Astrocyte of the spinal cord (primary cell): ENCODE measurements at places on chromosomes 5 and 9.

GRCh38 chr5:127958421-127959011 lies 125.0 kb upstream of the SLC12A2 start:
- no peak for DNase-seq

DNA sequence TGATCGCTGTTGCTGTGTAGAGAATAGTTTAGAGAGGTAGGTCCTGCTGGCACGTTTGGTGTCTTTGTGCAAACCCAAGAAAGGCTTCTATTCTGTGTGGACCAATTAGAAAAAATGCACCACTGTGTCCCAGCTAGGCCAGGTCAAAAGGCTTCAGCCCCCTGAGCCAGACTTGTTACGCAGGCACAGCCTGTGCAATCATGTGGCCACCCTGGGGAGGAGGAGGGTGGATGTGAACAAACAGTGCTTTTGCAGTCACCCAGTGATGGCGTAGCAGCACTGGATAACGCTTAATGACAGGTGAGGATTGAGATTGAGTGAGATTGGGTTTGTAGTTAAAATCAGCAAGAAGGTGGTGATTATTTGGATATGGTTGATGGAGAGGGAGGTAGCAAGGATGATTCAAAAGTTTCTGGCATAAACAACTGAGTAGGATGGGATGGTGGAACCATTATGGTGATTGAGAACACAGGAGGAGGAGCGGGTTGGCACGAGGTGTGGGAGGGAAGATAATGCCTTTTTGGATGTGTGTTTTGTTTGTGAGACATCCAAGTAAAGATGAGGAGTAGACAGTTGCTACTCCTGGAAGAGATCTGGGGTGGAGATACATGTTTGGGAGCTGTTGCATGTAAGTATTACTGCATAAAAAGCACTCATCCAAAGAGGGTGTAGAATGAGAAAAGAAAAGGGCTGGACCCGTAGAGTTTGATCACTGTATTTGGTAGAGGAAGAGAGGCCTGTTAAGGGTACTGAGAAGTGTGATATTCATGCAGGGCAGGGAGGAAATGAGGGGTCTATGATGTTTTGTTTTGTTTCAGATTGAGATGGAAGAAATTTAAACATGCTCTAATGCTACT lies 6.7 kb downstream of the GCNT1 start:
- DNase-seq = no peak

GRCh38 chr5:166165596-166165995 lies 2125.8 kb upstream of the WWC1 start:
- DNase-seq = no peak

- DNase-seq = no peak
Observed at GRCh38 chr9:27059907-27060306, 49.1 kb upstream of the TEK start.

GRCh38 chr5:135174315-135175096 lies 140.5 kb upstream of the PITX1 start:
- DNase-seq = no peak

DNA sequence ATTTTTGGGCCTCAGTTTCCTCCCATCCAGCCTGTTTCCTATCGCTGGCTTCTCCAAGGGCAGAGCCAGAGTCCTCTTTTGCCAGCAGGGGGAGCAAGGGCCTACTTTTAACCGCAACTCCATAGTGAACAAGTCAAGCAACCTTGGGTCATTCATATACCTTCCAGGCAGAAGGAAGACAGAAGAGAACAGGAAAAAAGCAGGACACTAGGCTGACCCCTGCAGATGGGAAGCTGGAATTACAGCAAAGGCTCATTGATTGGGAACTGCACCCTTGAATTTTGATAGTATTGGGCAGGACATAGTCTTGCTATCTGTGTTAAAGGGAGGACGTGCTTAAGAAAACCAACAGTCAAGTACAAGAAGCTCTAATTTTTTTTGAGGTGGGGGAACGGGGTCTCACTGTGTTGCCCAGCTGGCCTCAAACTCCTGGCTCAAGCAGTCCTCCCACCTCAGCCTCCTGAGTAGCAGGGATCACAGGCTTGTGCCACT lies 30.1 kb downstream of the QRFP start:
- peak; percentile 87 for DNase-seq

DNA sequence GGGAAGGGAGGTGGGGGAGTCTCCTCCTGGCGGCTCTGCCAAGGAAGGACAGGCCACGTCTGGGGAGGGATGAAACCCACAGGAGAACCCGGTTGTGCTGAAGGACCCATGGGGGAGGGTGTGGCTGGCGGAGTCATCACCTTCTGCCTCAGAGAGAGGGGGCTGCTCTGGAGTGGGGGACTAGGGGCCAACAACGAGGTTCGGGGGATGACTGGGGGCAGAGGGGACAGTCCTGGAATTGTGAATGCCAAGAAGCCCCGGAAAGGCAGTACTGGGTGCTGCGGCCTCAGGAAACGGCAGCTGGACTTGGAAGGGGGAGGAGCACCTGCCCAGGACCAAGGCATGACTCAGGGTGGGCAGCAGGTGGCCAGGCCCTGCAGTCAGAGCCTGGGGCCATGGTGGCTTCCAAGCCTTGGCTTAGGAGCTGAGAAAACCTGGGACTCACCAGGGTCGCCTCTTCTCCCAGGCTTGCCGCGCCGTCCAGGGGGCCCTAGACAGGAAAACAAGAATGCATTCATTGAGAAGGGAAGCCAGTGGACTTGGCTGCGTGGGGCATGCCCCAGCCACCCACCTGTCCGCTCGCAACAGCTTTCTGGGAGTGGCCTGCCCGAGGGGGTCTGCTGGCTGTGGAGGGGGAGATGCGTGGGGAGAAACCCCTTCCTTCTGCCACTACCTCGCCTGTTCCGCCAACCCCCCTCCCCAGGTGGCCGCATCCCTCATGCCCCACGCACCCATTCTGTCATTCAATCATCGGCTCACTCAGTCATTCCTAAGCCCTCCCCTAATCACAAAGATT lies 74.0 kb upstream of the PHYKPL start:
- no peak for DNase-seq

GRCh38 chr9:36933676-36934215 lies 100.3 kb downstream of the PAX5 start:
- DNase-seq = no peak

- DNase-seq = no peak
Observed at GRCh38 chr5:2371419-2371710, 380.1 kb downstream of the IRX2 start.

DNA sequence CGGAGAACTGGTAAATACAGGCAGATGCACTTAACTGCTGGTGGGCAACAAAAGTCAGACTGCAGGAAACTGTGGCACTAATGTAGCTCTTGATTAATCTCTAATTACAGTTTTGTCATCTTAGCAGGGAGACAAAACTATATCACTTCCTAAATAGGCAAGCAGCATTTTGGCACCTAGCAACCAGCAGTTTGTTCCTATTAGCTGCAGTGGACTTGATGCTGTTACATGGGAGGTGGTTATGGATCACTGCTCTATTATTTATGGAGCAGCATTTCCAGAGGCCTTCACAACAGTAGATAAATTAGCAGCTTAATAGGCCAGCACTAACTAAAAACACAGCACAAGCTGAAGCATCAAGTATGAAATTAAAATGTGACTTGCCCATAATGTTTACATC lies 518.3 kb upstream of the ITGA1 start:
- DNase-seq = no peak

DNA sequence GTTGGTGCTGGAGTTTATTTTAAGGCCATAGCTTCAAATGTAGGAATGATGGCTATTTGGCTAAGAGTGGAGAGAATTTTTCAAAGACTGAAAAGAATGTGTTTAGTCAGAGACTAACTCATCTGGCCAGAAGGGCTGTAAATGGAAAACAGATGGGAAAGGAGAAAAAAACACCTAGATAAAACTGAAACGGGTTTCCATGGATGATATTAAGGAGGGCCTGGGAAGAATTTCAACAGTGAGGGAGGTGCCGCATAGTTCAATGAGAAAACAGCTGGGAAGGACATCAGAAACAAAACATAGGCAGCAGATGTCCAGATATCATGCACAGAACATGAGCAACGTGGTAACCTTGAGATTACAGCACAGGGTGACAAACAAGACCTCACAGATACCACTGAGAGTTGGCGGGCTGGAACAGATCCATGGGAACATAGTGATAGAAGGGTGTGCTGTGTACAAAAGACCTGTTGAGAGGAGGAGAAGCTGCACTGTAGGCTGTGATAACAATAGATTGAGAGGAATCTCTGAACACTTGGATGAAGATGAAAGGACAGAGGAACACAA lies 31.2 kb upstream of the RAD23B start:
- peak; percentile 89 for DNase-seq

GRCh38 chr9:137083394-137084004 lies 3.3 kb upstream of the MAN1B1 start:
- peak; percentile 96 for DNase-seq

- no peak for DNase-seq
Observed at GRCh38 chr9:4146293-4146692, 153.6 kb downstream of the GLIS3 start.

GRCh38 chr5:90965110-90965685 lies 406.6 kb downstream of the ADGRV1 start:
- no peak for DNase-seq

DNA sequence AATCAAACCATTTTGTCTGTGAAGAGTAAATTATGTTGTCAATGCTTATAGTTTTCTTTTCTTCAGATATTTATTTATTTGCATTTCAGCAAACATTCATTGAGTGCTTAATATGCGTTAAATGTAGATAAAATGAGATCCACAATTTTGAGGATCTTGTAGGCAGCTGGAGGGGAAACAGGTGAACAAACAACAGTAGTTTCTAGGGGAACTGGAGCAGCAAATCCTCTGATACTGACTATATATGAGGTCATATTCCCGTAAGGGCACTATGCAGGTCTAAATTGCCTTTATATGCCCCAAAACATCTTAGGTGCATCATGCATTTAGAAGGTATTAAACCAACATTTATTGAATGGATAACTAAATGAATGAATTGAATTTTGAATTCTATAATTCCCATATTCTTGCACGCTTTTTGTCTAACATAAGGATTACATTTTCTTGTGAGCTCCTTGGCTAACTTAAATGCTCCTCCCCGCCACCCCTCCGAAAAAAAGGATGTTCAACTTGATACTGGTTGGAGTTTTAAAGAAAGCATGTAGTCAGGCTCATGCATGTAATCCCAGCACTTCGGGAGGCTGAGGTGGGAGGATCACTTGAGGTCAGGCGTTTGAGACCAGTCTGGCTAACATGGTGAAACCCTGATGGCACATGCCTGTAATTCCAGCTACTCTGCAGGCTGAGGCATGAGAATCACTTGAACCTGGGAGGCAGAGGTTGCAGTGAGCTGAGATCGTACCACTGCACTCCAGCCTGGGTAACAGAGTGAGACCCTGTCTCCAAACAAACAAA lies 299.8 kb downstream of the TMEM38B start:
- no peak for DNase-seq

DNA sequence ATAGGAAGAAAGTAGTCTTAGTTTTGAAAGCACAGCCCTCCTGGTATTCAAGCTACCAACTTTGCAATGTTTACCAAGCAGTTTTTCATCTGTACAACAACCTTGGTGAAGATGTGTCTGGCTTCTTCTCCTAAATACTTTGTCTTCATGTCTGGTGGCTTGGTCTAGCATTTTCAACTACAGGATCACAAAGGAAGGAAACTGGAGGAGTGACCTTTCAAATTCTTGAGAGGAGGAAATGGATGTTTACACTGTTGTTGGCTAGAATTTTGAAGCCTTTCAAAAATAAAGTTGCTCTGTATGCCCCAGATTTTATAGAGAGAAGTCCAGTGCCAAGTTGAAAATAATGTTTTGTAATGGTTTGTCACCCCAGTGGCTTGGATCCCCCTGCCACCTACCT lies 16.3 kb downstream of the PAM start:
- no peak for DNase-seq

GRCh38 chr9:133928248-133928764 lies 63.8 kb downstream of the VAV2 start:
- DNase-seq = no peak

DNA sequence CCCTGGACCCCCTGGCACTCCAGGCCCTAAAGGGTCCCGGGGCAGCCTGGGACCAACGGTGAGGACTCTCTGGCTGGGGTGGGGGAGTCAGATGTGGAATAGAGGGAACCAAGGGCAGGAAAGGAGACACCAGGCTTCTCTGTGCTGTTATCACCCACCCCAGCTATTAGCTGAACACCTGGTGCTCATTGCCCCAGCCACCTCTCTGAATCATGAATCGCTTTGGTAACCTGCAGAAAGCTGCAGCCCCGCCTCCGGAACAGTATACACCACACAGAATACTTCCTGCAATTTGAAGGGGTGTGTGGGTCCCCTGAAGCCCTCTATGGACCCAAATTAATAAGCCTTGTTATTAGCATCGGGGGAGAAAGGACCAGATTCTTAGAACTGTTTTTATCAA lies 40.4 kb upstream of the ORM1 start:
- DNase-seq = no peak

DNA sequence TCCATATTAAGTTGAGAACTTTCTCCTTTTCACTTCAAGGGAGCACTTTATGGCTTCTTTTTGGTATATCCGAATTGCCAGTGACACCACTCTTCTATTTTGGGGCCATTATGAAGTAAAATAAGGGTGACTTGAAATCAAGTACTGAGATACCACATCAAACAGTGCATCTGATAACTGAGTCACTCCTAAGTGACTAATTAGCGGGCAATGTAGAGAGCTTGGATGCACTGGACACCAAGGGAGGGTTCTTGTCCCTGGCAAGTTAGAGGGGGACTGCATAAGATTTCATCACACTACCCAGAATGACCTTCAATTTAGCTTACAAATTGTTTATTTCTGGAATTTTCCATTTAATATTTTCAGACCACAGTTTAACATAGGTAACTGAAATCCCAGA lies 813.9 kb upstream of the CDH10 start:
- DNase-seq = no peak

DNA sequence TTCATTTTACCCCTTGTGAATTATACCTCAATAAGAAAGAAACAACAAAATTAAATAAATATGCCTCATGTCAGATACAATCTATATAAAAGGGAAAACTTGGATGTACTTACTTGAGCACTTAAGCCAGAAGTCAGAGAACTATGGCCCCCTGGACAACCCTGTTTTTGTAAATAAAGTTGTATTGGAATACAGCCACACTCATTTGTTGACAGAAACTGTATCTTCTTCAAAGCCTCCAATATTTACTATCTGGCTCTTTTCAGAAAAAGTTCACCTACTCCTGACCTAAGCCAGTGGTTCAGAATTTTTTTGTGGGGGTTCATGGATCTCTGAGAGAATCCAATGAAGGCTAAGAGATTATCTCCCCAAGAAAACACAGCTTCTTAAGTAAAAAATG lies 45.3 kb upstream of the RASEF start:
- no peak for DNase-seq

GRCh38 chr9:4320021-4320420 lies 20.2 kb upstream of the GLIS3 start:
- DNase-seq = no peak

- no peak for DNase-seq
Observed at GRCh38 chr9:3012842-3013241, 168.9 kb upstream of the PUM3 start.

GRCh38 chr5:181100121-181100875 lies 30.7 kb downstream of the OR2V1 start:
- DNase-seq = no peak
